ENCODE measurements at places on chromosomes 1 and 21. TPM values are rescaled to one million over a fixed set of nuclear protein-coding genes. Genes with fewer than 3 reads are reported as not detected.

GRCh38 chr1:205883792-205884191, 33.9 kb upstream of the PM20D1 start:
- H3K4me1 ChIP-seq, result no peaks in the 10 kb centered on the region
- DNase-seq, result no peak
- H3K4me3 ChIP-seq, result no peak overlapping the region
- no peaks in the 10 kb centered on the region for H3K36me3 ChIP-seq

- no peak overlapping the region for H3K27ac ChIP-seq
- DNase-seq, result no peak
- no peaks in the 10 kb centered on the region for H3K4me1 ChIP-seq
- H3K36me3 ChIP-seq, result no peaks in the 10 kb centered on the region
- no peaks in the 10 kb centered on the region for H3K27me3 ChIP-seq
- H3K4me3 ChIP-seq, result no peak overlapping the region
These were observed 24.4 kb upstream of the LEPR start for GRCh38 chr1:65395887-65396612.

The GJB5 gene
- 1.3 TPM for total RNA-seq

The BACE2 gene
- 94.4 TPM for total RNA-seq
